T-helper 2 cell (primary cell): ENCODE measurements at places on chromosomes 6 and 20.
A peak's percentile ranks its signal among the peaks of the same experiment; 100 is the strongest.

GRCh38 chr6:155400654-155400965 lies 55.0 kb downstream of the NOX3 start:
- DNase-seq: no peak

- DNase-seq: no peak
Observed at GRCh38 chr6:163948250-163948649, 533.7 kb downstream of the QKI start.

- no peak for DNase-seq
Observed at GRCh38 chr6:159043251-159043650, 1.5 kb downstream of the TAGAP start.

DNA sequence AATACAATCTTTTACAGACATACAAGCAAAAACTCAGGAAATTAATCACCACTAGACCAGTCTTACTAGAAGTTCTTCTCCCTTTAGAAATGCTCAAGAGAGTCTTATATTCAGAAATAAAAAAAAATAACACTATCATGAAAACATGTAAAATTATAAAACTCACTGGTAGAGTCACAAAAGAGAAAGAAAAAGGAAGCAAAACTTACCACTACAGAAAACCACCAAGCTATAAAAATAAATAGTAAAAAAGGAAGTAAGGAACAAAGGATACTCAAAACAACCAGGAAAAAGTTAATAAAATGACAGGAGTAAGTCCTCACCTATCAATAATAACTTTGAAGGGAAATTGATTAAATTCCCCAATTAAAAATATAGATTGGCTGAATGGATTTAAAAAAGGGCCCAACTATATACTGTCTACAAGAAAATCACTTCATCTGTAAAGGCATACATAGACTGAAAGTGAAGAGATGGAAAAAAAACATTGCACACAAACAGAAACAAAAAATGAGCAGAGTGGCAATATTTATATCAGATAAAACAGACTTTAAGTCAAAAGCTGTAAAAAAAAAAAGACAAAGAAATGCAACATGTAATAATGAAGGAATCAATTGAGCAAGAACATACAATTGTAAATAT lies 489.5 kb downstream of the KIF16B start:
- DNase-seq: no peak

DNA sequence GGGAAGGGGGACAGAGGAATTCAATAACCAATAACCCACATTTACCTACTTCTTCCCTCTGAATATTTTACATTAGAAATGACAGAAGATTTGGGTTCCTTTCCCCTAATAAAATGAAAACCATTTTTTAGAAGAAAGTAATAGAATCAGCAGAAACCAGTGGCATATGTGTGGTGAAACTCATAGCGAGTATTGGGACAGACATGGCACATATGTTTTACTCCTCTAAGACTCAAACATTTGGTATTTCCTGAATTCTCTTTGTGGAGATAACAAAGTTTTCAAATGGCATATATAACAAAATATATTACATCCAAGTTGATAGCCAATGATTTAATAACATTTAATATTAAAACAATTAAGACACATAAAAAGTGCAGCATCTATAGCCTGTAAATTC lies 12.9 kb upstream of the BEND3 start:
- DNase-seq: no peak

- DNase-seq: no peak
Observed at GRCh38 chr6:17583811-17584210, 16.3 kb upstream of the FAM8A1 start.

- DNase-seq: no peak
Observed at GRCh38 chr20:8587251-8587650, 455.2 kb downstream of the PLCB1 start.

- peak; percentile 23 for DNase-seq
Observed at GRCh38 chr20:48706710-48707365, 121.0 kb downstream of the PREX1 start.

GRCh38 chr6:36929152-36929551 lies 25.4 kb upstream of the PI16 start:
- DNase-seq: no peak

DNA sequence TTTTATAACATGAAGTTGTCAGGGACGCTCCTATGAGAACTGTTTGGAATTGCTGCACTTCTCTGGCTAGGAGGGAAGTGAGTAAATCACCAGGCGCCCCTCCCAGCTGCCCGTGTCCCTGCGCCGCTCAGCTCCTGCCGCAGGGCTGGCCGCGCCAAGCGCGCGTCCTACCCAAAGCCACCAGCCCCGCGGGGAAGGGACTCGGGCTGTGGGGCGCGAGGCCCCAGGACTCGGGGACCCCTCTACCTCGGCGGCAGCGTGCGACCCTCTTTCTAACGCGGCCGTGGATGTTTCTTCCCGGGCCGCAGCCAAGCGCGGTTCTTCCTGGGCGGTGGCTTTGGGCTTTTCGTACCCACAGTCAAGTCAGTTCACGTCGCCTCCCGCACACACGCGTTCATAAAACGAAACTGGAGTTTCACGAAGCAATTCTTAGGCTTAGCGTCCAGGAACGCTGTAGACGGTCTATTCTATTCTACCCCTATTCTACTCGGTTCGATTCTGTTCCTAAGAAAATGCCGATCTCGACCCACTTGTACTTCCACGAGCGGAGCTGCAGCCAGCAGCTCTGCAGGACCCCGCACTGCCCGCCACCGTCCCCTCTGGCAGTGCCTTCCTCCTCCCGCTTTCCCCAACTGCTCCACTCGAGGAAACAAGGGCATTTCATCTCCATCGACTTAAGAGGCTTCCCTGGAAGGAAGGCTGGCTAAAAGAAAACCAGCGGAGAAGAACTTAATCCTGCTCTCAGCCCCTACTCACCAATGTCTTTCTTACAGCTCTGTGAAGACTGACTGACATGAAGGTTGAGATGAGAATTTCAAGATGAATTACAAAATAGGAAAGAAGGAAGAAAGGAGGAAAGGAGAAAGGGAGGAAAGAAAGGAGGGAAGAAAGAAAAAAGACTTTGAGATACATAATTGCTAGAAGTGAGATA lies 15.4 kb downstream of the FOXC1 start:
- DNase-seq: no peak

GRCh38 chr6:34132486-34133185 lies 13.3 kb downstream of the GRM4 start:
- peak; percentile 25 for DNase-seq

DNA sequence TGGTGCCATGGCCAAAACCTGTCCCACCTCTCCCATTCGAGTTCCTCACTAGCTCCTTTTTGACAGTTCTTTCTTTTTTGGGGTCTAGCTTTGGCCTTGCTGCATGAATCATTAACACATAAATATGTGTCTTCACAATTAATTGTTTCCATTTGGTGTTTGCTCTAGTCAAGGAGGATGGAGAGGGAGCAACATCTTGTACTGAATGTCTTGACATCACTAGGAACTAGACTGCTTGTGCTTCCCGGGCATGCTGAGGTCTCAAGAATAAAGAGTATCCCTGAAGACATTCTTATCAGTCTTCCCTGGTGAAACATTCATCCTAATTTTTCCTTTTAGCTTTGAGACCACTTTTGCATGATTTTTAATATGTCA lies 77.0 kb upstream of the ESR1 start:
- no peak for DNase-seq

DNA sequence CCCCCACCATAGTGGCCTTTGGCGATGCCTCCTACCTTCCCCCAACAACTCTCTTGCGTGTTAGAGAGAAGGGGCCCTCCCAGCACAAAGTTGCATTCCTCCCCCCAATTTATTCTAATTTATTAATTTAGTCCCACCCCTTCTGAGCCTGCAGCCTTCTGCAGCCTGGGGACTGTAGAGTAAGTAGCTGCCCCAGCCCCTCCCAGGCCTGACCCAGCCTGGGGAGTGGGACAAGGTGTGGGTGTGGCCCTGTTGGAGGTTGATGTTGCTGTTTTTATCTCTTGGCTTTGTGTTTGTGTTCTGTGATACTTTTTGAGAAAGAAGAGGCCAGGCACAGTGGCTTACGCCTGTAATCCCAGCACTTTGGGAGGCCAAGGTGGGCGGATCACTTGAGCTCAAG lies 49.4 kb downstream of the ORC3 start:
- DNase-seq: no peak
